CD4-positive, alpha-beta T cell treated with Interleukin-15 for 4 hours (primary cell): ENCODE measurements at places on chromosomes 1 and 21.

- no peak for DNase-seq
Measured at GRCh38 chr1:89938171-89939055, 56.5 kb upstream of the ZNF326 start.

GRCh38 chr1:13892198-13892597 is 192.2 kb downstream of the PRDM2 start:
- DNase-seq, result no peak

DNA sequence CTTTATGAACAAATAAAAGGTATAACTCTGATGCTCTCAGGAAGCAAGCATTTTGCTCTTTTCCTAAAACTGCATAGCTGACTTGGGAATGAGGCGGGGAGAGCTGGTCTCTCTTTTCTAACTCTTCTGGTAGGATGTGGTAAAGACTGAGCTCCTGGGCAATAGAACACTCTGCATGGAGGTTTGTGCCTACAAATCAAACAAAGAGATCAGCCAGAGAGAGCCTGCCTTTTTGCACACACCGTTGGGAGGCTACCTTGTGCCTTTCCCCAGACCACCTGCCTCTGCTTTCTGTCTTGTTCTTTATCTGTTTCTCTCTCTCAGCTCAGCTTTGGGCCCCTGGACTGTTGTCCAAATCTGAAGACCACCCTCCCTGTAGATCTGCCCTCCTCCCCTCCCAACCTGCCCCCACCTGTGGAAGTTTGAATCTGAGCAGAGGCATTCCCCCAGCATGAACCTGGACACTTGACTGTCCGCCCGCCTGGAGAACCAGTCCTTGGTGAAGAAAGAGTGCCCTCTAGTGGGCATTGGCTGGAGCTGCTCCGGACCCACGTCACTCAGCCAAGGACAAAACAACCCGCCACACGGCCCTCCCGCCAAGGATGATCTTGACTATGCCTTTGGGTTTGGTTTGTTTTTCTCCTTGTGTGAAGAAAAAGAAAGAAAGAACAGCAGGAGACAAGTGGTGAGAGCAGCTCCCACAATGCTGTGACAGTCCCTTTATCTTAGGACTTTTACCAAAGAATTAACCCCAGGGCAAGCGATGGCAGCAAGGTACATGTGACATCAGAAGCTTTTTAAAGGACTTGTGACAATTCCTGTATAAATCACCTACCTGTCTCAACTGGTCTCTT is 228.2 kb downstream of the PBX1 start:
- DNase-seq, result peak; percentile 48

- DNase-seq, result no peak
Measured at GRCh38 chr1:172323686-172324085, 96.8 kb upstream of the C1orf105 start.

- DNase-seq, result no peak
Measured at GRCh38 chr1:201284636-201285035, 1.3 kb downstream of the PKP1 start.

GRCh38 chr1:150650193-150650592 is 20.8 kb upstream of the ENSA start:
- no peak for DNase-seq

DNA sequence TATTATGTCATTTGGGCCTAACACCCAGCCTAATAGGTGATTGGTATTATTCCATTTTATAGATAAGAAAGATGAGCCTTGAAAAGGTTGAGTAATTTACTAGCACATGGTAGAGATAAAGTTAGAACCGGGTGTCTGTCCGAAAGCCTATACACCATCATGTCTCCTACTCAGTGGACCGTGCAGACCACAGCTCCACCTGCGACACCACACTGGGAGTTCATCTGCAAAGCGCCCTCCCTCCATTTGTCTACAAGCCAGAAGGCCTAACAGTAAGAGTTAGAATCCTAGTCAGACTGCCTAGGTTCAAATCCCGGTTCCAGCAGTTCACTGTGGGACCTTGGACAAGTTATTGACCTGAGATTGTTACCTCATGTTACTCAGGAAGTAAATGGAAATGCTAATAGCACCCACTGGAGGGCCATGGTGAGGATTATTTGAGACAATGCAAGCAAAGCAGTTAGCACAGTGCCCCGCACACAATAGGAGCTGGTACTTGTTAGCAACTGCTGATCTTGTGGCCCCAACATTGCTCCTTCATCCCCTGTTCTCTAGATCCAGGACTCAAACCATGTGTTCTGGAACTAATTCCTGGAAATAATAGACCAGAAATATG is 20.5 kb downstream of the ARMH1 start:
- no peak for DNase-seq

DNA sequence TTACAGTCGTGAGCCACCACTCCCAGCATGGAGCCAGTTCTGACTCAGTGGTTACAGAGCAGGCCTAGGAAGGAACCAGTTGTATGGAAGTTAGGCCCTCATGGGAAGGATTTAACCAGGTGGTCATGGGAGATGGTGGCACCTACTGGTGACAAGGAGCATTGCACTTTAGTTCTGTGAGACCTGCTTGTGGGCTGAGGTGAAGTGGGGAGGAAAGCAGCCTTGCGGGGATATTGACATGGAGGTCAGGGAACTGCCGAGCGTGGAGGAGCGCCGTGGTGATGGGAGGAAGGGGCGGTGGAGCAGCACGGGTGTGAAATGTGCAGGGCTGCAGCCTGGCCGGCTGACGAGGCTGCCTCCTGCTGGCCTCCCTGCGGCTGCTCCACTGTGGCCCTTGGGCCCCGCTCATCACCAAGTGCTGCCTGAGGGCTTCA is 100.4 kb downstream of the GALNT2 start:
- DNase-seq, result peak; percentile 57

GRCh38 chr1:247385283-247385682 is 30.7 kb upstream of the NLRP3 start:
- DNase-seq, result no peak

GRCh38 chr1:96482616-96483015 is 239.0 kb upstream of the PTBP2 start:
- no peak for DNase-seq

DNA sequence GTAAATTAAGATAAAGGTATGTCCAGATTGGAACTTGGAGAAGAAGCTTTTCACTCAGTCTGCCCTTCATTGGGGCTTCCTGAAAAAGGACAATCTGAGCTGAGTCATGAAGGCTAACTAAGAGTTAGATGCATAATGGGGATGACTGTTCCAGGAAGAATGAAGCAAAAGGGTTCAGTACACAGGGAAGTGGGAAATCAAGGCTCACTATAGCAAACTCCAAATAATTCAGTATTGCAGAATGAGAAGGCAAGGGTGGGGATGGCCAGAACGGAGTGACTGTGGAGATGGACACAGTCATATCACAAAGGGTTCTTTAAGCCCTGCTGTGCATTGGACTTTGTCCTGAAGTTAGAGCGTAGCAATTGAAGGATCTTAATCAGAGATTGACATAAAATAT is 158.3 kb downstream of the FGGY start:
- DNase-seq, result no peak

GRCh38 chr1:29475326-29475725 is 239.0 kb downstream of the PTPRU start:
- DNase-seq, result no peak

- DNase-seq, result no peak
Measured at GRCh38 chr1:178938959-178939317, 68.1 kb upstream of the ANGPTL1 start.

DNA sequence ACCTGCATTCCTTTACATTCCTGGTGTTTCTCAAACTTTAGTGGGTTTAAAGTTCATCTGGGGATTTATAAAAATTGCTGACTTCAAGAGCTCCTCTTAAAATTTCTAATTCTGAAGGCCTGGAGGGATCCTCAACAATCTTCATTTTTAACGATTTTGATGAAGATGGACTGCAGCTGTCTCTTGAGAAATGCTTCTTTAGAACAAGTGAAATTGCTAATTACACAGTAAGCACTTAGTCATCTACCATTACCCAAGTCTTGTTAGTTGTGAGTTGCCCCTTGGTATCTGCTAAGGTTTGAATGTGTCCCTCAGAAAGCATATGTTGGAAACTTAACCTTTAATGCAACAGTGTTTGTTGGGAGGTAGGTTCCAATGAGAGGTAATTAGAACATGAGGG is 163.7 kb downstream of the LTN1 start:
- no peak for DNase-seq

DNA sequence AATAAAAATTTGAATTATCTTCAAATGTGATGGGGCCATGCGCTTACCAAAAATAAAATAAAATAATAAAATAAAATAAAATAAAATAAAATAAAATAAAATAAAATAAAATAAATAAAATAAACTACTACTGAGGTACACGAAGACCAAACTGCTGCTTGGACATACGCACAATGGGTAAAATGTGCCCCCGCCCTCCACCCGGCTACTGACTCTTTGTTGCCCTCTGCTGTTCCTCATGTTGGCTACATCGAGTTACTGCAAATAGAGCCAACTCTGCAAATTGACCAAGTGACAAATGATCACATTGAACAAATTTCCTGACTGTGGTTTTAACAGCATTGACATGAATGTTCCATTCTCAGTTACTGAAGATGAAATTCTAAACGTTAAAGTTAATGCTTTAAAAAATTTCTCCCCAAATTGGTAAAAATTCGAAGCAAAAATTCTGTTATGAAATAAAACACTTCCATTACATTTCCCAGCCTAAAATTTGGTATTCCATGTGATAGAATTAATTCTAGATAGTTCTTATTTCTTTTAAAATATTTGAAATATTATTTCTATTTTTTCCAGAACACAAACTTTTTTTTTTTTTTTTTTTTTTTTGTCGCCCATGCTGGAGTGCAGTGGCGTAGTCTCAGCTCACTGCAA is 18.8 kb upstream of the MAP1LC3C start:
- DNase-seq, result peak; percentile 28

- no peak for DNase-seq
Measured at GRCh38 chr1:76250271-76250670, 175.7 kb downstream of the ST6GALNAC3 start.

DNA sequence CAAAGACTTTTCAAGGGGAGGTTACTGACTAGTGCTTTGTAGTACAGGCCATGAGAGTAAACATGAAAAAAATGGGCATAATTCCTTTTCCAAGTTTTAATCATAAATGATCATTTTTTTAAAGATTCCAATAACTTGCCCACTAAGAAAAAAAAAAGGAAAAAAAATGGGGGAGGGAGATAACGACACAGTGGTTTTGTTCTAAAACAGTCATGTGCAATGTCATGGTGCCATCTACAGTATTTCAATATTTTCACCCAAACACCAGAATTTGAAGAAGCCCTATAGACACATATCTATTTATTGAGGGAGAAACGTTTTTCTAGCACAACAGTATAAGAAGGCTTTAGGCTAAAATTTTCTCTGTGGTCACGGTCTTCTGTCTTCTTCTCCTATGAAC is 250.2 kb downstream of the LTN1 start:
- DNase-seq, result no peak

GRCh38 chr1:24556414-24556795 is 518 bp downstream of the NCMAP start:
- no peak for DNase-seq

DNA sequence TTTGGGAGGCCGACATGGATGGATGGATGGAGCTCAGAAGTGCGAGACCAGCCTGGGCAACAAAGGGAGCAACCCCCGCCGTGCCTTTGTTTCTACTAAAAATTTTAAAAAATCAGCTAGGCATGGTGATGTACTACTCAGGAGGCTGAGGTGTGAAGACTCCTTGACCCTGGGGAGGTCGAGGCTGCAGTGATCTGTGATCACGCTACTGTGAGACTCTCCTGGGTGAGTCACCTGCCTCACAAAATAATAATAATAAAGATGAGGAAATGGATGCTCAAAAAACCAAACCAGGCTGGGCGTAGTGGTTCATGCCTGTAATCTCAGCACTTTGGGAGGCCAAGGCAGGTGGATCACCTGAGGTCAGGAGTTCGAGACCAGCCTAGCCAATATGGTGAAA is 19.2 kb downstream of the DSTYK start:
- no peak for DNase-seq

GRCh38 chr1:74197255-74197654 is 721 bp downstream of the LRRIQ3 start:
- no peak for DNase-seq

GRCh38 chr21:35478161-35479064 is 429.3 kb upstream of the RUNX1 start:
- no peak for DNase-seq

GRCh38 chr21:33732038-33732437 is 89.7 kb downstream of the ITSN1 start:
- DNase-seq, result no peak

GRCh38 chr1:193944454-193944853 is 758.0 kb upstream of the B3GALT2 start:
- no peak for DNase-seq

- DNase-seq, result no peak
Measured at GRCh38 chr1:197663162-197663953, 111.9 kb downstream of the DENND1B start.

- DNase-seq, result no peak
Measured at GRCh38 chr1:40751802-40752201, 31.8 kb upstream of the KCNQ4 start.

- no peak for DNase-seq
Measured at GRCh38 chr1:196669051-196669450, 17.2 kb downstream of the CFH start.

DNA sequence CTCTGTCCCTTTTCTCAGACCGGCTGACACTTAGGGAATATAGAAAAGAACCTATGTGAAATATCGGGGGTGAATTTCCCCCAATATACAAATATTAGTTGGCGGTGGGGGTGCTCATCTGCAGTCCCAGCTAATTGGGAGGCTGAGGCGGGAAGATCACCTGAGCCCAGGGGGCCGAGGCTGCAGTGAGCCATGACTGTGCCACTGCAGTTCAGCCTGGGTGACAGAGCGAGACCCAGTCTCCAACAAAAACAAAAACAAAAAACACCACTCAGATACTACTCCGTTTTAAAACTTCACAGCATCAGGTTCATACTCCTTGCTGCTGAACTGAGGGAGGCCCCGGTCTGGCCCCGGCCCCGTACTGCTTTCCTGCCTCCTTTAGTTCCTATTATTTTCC is 5.9 kb upstream of the EXOSC10 start:
- no peak for DNase-seq

DNA sequence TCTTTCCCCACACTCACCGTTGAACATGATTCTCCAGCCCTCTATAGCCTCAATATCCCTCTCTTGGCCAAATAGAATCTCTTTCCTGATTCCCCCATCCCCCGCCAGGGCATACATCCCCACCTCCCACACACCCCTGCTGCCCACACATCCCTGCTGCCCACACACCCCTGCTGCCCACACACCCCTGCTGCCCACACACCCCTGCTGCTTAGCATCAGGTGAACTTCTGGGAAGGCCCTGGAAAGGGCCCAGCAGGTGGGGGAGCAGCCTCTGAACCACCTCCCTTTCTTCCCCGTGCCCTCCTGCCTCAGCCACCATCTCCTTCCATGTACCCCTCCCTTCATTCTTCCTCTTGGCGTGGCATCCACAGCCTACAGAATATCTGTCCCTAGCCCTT is 15.9 kb upstream of the IFNLR1 start:
- no peak for DNase-seq

- peak; percentile 34 for DNase-seq
Measured at GRCh38 chr1:43853161-43853921, 80.3 kb upstream of the ARTN start.
